Stimulated activated CD4-positive, alpha-beta T cell treated with anti-CD3 and anti-CD28 coated beads, TNF-alpha, amount 100 ng/mL, for 1 hour (primary cell): ENCODE measurements at places on chromosomes 4 and X.

- no peak for DNase-seq
These were observed 605.2 kb downstream of the KLHL13 start for GRCh38 chrX:117511379-117511778.

GRCh38 chr4:25308306-25308705 lies 4.3 kb upstream of the ZCCHC4 start:
- DNase-seq, result no peak

GRCh38 chr4:153170407-153170806 lies 33.8 kb upstream of the TRIM2 start:
- no peak for DNase-seq

- no peak for DNase-seq
These were observed 96.2 kb upstream of the APOOL start for GRCh38 chrX:84907324-84907968.

GRCh38 chr4:89619206-89619962 lies 217.6 kb downstream of the SNCA start:
- no peak for DNase-seq

DNA sequence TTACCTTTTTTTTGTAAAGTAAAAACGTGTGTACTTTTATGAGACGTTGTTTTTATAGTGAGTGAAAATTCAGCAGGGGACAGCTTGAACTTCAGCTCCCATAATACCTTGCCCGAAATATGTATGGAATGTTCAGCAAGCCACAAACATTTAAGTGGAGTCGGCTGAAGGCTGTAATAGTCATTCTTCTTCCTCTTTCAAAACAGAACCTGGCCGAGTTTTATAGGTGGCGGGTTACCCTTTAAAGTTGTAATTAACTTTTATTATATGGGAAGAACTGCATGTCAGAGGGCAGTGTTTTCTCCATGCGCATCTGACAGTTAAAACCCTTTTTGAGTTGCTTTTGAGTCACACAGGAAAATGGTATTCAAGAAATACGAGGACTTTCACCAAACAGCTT lies 50.7 kb downstream of the CLDN34 start:
- no peak for DNase-seq

- DNase-seq, result no peak
These were observed 45.3 kb downstream of the TBCK start for GRCh38 chr4:106270736-106271135.
